ENCODE measurements at places on chromosomes 1 and 21. TPM values are rescaled to one million over a fixed set of nuclear protein-coding genes. Genes with fewer than 3 reads are reported as not detected.

Gene BACE2
- total RNA-seq = 0.25 TPM

Gene ICOSLG
- total RNA-seq = 2.4 TPM

Gene RNF115
- 11.8 TPM for total RNA-seq

Gene AGMAT
- total RNA-seq = 24.0 TPM

Gene FAM177B
- not detected for total RNA-seq

Gene LGR6
- 0.14 TPM for total RNA-seq

Gene DCST1
- not detected for total RNA-seq

Gene ADAMTS1
- total RNA-seq = not detected

Gene MYOC
- total RNA-seq = not detected

Gene OR2T35
- total RNA-seq = not detected

Gene CFAP141
- not detected for total RNA-seq

Gene GPA33
- 0.39 TPM for total RNA-seq

Gene GSTM1
- 94.0 TPM for total RNA-seq

Gene CACNA1S
- total RNA-seq = not detected

Gene HAO2
- total RNA-seq = not detected

Gene CELA2B
- not detected for total RNA-seq

Gene LEMD1
- 0.79 TPM for total RNA-seq

Gene DUSP12
- 28.1 TPM for total RNA-seq

Gene PROX1
- 0.14 TPM for total RNA-seq

Gene C1orf105
- not detected for total RNA-seq

Gene FCRLA
- total RNA-seq = not detected

Gene SERPINC1
- total RNA-seq = 0.25 TPM

Gene GPR25
- total RNA-seq = not detected

Gene SYTL1
- total RNA-seq = 21.4 TPM

Gene TTC22
- 4.1 TPM for total RNA-seq

Gene UQCRH
- total RNA-seq = 258 TPM

Gene NBPF20
- 1.5 TPM for total RNA-seq

Gene TAS1R1
- total RNA-seq = 0.07 TPM

Gene OR2L13
- not detected for total RNA-seq

Gene STYXL2
- not detected for total RNA-seq

Gene TFAP2E
- 0.58 TPM for total RNA-seq

Gene PSRC1
- total RNA-seq = 18.4 TPM

Gene ADGRL4
- total RNA-seq = not detected

Gene PDZK1
- not detected for total RNA-seq

Gene HCRTR1
- not detected for total RNA-seq

Gene AKR7A3
- 0.60 TPM for total RNA-seq

Gene CR1L
- not detected for total RNA-seq

Gene OR10Z1
- total RNA-seq = not detected

Gene SH2D1B
- not detected for total RNA-seq

Gene MEX3A
- 0.48 TPM for total RNA-seq

Gene ATAD3C
- total RNA-seq = 0.30 TPM

Gene KRTAP12-1
- total RNA-seq = not detected

Gene DMAP1
- total RNA-seq = 30.2 TPM

Gene AGO3
- 33.8 TPM for total RNA-seq

Gene CCDC190
- not detected for total RNA-seq

Gene SEMA6C
- total RNA-seq = 3.5 TPM

Gene TLCD4
- total RNA-seq = 0.25 TPM

Gene MYOM3
- not detected for total RNA-seq

Gene CRB1
- 0.09 TPM for total RNA-seq

Gene ZCCHC17
- 28.8 TPM for total RNA-seq

Gene HJV
- not detected for total RNA-seq

Gene ELAPOR1
- 8.7 TPM for total RNA-seq

Gene NCF2
- total RNA-seq = 9.0 TPM

Gene NLRP3
- total RNA-seq = 1.5 TPM

Gene AIRE
- not detected for total RNA-seq

Gene DCDC2B
- not detected for total RNA-seq

Gene LCE3E
- total RNA-seq = not detected

Gene DIPK1A
- total RNA-seq = 6.1 TPM

Gene PLD5
- not detected for total RNA-seq

Data from activated CD4-positive, alpha-beta T cell treated with anti-CD3 and anti-CD28 coated beads for 36 hours (primary cell).